ENCODE measurements at places on chromosomes 5 and 9.
A peak's percentile ranks its signal among the peaks of the same experiment; 100 is the strongest.

DNA sequence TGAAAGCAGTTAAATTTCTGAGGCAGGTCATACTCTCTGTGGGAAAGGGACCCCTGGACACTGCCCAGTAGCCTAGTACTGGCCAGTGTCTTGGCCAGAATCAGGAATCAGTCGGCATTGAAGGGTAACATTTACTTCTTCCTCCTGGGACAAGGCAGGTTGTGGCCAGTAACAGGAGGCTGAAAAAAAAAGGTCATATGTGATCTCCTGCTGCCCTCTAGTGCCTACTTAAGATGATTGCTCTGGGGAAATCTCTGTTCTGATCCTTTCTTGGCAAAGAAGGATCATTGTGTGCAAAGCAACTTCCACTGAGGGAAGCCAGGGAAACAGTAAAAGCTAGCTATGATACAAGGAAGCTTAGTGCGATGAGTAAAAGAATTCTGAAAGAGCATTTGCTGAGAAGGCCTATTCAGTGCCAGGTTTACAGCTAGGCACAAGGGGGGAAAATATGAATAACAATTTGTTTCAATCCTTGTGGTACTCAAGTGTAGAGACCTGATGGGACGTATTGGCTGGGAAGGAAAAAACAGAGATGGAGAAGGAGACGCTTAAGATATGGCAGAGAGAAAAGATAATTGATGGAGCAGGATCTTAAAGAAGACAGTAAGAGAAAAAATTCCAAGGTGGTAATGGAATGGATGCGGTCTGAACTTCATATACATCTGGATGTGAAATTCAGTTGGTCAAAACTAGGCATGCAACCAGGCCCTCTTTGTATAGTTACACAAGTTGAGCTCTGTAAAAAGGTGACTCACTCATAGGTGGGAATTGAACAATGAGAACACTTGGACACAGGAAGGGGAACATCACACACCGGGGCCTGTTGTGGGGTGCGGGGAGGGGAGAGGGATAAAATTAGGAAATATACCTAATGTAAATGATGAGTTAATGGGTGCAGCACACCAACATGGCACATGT lies 25.8 kb upstream of the TRIM32 start:
- peak; percentile 25 for DNase-seq

DNA sequence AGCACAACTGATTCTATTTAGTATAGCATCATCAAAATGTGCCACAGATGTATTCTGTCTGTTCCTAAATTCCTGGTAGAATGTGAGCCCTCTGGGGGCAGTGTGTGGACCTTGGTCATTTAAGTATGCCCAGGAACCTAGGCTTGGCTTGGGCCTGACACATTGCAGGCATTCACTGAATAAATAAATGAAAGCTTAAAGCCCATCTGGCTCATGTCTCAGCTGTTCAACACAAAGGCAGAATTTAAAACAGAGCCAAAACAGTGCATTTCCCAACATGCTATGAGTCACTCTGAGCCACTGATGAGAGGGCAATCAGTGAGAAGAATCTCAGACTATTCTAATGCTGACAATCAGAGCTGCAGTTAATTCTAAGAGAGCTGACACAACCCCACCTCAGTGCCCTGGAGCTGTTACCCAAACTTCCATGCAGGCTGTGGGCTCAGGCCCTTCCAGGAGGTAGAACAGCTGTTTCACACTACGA lies 8.1 kb downstream of the FAM193B start:
- no peak for DNase-seq

GRCh38 chr9:97524424-97524823 lies 23.0 kb downstream of the TMOD1 start:
- no peak for DNase-seq

- no peak for DNase-seq
These were observed 510.4 kb downstream of the PSAT1 start for GRCh38 chr9:78807286-78807685.

GRCh38 chr5:112653638-112654205 lies 84.0 kb upstream of the APC start:
- no peak for DNase-seq

DNA sequence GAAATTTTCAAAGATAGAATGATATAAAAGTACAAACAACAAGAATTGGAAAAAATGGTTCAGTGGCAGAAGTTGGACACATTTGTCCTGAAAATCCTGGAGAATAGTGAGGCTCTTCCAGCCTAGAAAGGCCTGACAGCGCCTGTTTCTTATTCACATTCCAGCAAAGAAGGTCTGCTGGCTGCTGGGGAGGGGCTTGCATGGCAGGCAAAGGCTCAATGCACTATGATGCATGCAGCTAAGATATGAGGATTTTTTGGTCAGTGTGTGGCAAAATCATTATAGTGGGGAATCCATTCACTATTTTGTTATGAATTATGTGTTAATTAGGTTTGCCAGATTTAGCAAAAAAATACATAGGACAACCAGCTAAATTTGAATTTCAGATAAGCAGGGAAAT lies 243.9 kb upstream of the SLC30A5 start:
- DNase-seq: no peak

- no peak for DNase-seq
These were observed 183.1 kb downstream of the PALM2AKAP2 start for GRCh38 chr9:109963079-109963478.

DNA sequence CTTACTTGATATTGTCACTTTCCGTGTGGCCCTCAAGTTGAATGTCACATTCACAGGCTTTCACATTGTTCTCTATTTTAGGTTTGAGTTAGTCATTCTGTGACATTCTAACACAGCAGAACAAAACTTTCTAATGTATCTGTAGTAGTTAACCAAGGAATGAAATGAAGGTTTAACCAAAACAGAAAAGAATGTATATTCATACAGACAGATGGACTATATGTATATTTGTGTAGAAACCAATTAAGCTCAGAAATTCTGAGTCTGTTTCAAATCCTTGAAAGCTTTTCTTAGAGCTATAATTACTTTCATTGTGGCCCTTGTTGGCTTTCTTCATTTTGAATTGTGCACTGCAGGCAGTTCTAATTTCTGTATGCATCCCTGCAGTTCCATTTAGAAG lies 654.7 kb downstream of the LRRC70 start:
- no peak for DNase-seq

GRCh38 chr5:102958481-102959011 lies 161.4 kb downstream of the GIN1 start:
- DNase-seq: no peak

- DNase-seq: no peak
These were observed 223.3 kb downstream of the MEF2C start for GRCh38 chr5:88659529-88660263.

GRCh38 chr9:136081113-136081825 lies 13.8 kb downstream of the NACC2 start:
- DNase-seq: no peak

DNA sequence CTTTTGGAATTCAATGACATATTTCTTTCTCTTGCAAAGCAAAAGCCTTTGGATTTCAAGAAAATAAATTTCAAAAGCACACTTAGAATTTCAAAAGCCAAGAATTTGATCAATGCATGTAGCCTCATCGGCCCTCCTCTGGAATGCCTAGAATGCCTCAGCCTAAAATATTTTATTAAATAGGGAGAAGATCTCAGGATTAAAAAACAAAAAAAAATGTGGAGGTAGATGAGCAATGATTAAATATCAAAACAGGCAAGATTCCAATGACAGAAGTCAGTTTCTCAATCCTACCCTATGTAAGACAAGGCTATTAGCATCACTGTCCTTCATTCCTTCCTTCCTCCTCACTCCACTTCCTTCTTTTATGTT lies 169.0 kb downstream of the CDH6 start:
- DNase-seq: no peak

GRCh38 chr5:125112196-125112595 lies 365.8 kb upstream of the ZNF608 start:
- no peak for DNase-seq

GRCh38 chr9:84711398-84711777 lies 41.9 kb downstream of the NTRK2 start:
- no peak for DNase-seq

- DNase-seq: no peak
These were observed 5.5 kb upstream of the SET start for GRCh38 chr9:128683340-128684064.

DNA sequence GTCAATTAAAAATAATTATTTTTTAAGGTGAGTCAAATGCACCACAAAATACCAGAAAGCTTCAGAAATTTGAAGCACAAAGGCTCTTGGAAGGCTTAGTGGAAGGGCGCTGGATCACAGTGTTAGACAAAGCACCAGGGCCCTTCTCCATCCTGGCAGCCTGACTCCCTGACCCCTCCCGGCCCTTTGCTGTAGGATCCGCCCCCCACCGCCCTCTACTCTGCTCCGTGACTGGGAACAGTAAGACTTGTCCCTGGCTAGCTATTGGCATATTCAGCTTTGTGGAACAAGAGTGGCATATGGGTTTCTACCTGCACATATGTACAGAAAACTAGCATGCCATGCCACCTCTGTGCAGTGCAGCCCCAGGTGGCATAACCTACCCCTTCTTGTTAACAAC lies 222.1 kb downstream of the SYK start:
- DNase-seq: no peak

All from GM18507 (cell line).